ENCODE measurements at places on chromosomes 13 and 19.

DNA sequence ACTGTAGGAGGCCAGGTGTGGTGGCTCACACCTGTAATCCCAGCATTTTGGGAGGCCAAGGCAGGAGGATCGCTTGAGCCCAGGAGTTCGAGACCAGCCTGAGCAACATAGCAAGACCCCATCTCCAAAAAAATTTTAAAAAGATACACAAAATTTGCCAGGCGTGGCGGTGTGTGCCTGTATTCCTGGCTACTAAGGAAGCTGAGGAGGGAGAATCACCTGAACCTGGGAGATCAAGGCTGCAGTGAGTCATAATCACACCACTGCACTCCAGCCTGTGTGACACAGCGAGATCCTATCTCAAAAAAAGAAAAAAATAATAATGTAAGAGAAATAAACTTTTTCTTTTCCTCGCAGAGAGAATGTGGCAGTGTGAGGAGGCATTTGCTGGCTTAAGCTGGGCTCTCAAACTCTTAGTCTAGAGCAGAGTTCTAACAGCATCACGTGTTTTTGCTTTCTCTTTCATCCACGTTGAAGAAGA is 21.1 kb downstream of the FAM187B start:
- DNase-seq: no peak

DNA sequence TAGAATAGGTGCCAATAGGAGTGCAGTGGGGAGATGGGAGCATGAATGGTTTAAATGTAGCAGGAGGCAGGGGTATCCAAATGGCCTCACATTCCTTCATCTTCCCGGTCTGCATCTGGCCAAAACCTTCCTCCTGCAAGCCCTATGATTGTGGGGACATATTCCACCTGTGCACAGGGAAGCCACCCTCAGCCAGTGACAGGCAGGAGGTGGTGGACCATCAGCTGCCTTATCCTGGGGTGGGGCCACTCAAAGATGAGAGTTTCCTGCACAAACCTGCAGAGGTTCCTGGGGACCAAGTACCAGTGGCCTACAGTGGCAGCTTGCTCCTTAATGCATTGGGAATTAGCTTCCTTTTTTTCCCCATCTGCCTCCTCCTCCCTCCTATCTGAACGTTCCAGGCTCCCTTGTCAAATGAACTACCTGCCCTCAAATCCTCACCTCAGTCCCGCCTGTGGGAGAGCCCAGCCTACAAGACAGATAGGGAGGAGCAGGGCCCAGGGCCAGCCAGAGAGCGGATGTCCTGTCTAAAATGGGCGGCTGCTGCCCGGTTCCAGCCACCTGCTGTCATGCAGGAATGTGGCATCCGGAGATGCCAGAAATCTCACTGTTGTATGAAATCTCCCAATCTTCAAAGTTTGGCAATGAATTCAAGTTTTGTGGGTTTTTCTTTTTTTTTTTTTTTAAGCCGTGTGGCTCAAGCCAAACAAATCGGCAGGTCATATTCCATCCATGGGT is 85.0 kb downstream of the TSHZ3 start:
- no peak for DNase-seq

- DNase-seq: no peak
Measured at GRCh38 chr19:8030960-8031359, 21.6 kb upstream of the CCL25 start.

- DNase-seq: no peak
Measured at GRCh38 chr19:30403203-30403985, 31.2 kb downstream of the ZNF536 start.

DNA sequence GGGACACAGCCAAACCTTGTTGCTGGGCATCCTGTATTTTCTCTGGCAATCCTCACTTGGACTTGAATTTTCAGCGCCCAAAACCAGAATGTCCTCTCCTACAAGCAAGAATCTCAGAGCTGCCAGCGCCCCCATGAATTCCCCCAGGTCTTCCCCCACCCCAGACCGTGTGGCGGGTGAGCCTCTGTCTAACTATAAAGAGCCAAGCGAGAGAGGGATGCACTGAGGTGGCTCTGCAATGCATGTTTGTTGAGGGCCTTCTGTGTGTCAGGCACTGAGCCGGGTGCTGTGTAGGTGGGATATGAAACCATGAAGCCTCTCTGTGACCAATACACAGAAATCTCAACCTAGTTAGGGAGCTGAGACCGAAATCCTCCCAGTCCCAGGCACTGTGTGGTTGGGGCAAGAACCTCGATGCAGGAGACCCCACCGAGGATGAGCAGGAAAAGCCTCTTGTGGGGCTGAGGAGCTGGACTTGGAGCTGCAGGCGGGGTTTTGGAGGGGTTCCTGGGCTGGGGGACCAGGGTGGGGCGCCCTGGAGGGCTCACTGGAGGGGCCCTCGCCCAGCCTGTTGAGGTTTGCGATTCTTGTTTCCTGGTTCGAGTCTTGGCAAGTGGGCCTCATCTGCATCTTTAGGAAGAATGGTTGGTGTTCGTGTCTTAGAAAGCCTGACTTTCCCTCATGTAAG is 12.4 kb upstream of the PROZ start:
- no peak for DNase-seq

DNA sequence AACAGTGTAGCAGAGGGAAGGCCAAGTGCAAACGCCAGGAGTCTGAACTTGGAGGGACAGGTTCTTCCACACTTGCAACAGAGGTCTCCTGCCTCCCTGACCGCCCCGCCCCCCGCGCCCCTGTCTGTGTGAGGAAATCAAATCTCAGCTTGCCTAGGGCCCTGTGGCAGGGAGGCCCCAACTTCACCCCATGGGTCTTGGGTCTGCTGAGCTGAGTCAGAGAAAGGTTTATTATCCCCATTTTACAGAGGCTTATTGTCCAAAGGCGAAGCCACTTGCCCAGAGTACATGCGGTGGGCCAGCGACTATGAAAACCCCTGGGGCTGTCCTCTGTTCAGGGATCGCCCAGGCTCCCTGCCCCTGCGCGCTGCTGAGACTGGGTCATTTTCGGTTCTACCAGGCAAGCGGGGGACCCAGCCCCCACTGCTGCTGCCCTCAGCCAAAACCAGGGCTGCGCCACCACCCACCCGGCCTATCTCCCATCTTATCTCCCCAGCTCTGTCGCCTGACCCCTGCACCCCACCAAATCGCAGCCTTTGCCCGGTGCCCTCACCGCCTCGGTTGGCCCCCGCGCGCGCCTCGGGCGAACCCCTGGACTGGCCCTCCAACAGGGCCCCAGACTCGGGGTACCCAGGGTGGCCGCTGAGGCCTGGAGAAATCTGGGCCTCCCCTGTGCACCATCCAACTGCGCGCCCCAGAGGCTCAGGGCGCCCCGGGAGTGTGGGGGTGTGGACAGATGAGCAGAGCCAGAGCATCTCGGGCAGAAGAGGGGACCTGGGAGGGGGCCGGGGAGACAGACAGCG is 850 bp upstream of the CERS4 start:
- peak; percentile 28 for DNase-seq

- no peak for DNase-seq
Measured at GRCh38 chr13:99415014-99415650, 86.1 kb upstream of the TM9SF2 start.

- no peak for DNase-seq
Measured at GRCh38 chr19:50645107-50645506, 4.1 kb upstream of the C19orf81 start.

- no peak for DNase-seq
Measured at GRCh38 chr19:33306853-33307792, 4.8 kb upstream of the CEBPA start.

DNA sequence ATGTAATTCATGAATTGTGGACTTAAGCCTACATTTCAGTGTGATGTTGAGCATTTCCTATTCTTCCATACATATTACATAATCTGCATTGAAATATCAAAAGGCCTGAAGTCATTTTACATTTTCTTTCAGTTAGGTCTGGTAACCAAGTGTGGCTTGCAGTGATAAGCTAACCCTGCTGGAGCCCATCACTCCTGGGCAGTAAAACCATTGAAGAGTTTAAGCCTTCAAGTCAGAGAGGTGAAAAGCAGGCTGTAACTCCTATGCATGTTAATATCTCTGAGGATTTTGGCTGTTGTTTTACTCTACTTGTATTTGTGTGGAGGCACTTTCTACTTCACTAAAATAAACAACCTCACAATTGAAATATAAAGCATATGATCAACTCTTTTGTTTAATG is 248.8 kb downstream of the SLITRK5 start:
- DNase-seq: no peak

DNA sequence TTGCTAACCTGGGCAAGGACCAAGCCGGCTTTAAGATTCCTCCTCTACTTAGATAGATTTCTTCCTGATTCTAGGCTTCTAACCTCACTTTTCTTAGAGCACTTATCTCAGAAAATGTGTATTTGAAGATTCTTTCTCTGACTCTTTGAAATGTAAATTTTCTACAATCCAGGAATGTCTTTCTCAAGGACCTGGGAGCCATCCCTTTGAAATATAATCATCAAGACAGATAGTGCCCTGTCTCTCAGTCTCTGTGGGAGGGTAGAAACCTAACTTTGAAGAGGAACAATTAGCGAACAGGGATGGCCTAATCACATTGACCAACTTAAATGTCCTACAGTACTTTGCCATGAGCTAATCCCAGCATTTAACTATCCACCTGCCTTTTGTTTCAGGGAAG is 1646.0 kb downstream of the PCDH9 start:
- peak; percentile 5 for DNase-seq

DNA sequence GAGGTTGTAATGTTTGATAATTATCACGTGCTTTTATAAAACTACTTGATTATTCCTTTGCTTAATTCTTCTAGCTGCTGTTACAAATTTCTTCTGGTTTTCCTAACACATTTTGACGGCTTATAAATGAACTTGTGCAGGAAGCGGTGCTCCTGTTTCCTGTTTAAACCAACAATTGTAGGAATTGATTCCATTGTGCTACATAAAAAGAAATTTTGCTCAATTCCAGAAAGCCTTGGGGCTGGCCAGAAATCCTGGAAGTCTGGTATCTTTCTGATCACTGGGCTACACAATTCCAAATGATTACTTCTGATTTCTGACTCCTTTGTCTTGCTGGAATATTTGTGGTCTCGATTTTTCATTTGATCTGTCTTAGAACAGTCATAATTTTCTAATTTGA is 14.9 kb downstream of the RFC3 start:
- no peak for DNase-seq

DNA sequence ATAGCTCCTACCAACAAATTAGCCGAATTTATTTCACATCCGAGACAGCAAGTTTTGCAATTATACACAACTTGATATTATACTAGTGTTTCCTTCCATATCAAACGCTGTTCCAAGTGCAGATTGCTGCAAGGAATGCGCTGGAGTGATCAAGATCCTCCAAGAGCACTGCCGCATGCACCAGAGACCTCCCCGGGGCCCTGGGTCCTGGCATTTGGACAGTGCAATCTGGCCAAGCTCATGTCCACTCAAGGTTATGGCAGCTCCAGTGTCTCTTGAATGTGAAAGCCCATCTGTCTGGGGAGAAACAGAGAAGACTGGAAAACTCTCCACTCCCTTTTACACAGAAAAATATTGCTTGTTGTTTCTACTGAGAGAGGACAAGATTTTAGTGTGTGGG is 111.9 kb downstream of the HSPH1 start:
- DNase-seq: no peak

DNA sequence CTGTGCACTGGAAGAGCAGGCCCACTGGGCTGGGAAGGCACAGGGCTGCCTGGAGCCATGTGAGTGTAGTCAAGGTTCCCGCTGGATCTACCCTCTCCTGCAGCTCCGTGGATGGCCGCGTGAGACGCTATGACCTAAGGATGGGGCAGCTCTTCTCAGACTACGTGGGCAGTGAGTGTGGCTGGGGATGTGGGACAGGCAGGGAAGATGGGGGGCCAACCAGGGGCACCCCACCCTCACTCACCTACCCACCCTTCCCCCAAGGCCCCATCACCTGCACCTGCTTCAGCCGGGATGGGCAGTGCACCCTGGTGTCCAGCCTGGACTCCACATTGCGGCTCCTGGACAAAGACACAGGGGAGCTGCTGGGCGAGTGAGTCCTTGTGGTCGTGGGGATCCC is 6.1 kb downstream of the WDR83 start:
- DNase-seq: no peak

All from iPS-NIHi11 (cell line).